ENCODE measurements at places on chromosomes 13 and 19.

DNA sequence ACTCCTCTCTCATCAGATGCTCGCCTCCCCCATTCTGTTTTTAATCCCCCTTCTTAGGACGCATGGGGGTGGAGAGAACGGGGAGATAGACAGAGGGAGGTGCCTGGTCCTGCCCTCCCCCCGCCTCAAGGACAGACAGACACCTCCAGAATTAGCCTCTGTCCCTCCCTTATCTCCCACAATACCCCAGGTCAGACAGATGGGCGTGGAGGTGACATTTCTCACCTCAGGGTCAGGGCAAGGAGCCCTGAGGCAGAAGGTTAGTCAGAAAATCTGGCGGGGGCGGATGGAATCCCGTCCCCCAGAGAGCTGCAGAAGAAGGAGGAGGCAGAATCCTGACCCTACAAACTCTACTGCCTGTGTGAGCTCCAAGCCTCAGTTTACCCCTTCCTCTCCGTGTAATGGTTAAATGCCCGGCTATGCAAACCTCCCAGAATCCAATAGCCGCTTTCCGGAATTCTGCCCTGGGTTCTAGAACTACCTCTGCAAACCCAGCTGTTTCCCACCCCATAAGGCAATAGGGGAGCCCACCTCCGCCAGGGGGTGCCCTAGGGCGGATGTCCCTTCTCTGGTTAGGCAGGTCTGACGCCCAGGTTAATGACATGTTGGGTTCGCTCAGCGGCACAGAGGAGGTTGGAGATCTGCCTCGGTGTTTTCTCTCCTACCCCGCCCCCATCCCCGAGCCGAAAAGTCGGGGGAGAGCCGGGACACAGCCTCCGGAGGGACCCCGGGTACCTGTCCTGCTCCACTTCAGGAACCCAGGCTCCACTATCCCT, 900 bp downstream of the PPP1R13L start:
- DNase-seq = no peak

DNA sequence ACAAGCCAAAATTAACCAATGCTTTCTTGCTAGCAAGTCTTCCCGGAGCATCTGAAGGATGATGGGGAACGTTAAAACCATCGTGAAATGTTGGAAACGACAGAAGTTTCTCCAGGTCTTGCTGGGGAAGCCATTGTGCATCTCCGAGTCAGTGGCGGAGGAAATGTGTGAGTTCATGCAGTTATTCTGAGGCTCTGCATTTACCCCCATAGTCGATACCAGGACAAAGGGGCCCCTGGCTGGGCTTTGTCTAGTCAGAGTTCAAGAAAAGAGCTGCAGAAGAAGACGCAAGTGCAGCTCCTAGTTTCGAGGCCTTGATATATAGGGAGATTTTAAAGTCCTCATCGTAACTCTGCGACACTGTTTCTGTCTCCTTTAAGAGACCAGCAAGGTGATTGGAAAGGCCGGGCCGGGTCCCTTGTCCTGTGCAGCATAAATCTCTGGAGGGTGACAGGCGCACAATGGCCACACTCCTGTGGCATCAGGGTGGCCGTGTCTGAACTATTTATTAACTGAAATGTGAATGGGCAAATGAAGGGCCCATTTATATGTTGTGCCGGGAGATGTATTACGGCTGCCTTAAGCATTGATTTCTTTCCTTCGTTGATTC, 172.0 kb downstream of the TEX29 start:
- DNase-seq = no peak

- no peak for DNase-seq
Measured at GRCh38 chr13:99153219-99153618, 47.4 kb upstream of the UBAC2 start.

DNA sequence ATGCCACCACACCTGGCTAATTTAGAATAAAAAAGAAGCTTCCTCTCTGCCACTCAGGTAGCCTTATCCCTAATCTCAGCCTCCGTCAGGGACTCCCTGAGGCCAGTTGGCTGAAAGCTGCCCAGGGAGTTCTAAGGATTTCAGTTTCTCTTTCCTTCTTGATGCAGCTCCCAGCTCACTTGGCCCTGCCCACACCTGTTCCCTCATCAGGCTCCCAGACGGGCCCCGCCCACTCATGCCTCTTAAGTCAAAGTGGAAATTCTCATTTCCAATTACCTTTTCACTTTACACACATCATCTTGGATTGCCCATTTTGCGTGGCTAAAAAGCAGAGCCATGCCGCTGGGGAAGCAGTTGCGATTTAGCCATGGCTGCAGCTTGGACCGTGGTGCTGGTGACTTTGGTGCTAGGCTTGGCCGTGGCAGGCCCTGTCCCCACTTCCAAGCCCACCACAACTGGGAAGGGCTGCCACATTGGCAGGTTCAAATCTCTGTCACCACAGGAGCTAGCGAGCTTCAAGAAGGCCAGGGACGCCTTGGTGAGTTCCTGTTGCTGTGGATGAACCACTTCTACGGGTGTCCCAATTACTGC, at the start of gene IFNL1:
TSS of gene IFNL1 (plus strand) at position 353 of the 591 bp plus-strand sequence. CDS start at position 368, 15 bp downstream.
- no peak for DNase-seq

DNA sequence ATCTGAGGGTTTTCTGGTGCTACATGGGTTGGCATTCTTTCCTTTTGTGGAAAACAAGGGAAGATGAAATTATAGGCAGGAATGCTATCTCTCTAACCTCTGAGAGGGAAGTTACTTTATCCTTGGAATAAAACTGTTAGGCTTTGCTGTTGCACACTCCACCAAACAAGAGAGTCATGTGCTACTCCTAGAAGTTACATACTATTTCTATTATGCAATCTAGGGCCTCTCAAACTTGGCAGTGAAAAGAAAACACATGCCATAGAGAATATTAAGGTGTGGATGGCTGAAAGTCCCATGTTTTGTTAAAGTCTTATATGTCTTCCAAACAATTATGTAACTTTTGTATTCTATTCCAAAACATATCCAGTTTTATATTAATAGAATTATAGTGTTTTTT, 367.9 kb downstream of the SLC7A1 start:
- no peak for DNase-seq

- DNase-seq = no peak
Measured at GRCh38 chr19:53549340-53549739, 11.4 kb downstream of the ZNF331 start.

DNA sequence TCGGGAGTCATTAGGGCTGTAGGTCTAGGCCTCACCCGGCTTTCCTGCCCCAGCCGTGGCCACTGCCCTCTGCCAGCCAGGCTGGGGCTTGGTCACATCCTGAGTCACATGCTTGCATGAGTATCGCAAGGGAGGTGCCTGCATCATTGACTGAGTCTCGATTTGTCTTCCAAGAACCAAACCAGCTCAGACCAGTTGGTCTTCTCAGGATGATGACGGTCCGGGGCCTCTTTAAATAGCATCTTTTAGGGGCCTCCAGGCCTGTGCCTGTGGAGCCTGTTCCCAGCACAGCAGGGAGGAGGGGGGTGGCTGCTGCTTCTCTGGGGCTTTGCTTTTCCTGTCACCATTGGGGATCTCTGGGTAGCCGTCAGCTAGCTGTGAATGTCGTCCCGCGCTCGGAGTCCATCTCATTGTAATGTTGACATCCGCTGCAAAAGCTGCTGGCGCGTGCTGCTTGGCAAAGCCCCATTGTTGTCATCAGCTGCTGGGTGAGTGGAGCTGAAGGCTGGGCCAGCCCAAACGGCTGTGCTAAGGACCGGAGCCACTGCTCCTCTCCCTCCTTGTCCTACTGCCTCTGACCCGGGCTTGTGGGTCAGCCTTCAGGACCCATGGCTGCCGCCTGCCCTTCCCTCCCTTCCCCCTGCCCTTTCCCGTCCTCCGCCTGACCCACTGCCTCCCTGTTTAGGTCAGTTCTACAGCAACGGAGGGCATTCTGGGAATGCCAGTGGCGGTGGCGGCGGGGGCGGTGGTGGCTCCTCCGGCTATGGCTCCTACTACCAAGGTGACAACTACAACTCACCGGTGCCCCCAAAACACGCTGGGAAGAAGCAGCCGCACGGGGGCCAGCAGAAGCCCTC, 14.3 kb upstream of the QTRT1 start:
- DNase-seq = no peak

DNA sequence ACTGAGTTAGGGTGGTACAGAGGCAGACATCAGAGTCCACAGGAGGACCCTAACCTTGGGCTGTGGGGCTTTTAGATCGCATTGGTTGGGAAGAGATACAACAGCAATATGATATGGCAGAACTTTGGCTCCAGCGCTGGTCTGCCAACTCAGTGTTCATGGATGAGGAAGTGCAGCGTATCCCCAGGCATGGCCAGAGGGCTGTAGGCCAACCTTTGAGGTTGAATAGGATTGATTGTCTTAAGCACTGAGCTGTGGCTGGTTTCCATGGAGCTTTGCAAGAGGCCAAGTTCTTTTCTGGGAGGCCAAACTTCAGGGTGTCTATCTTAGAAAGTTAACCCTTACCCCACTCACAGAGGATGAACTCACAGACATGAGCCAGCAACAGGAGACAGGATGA, 144.1 kb upstream of the TMTC4 start:
- DNase-seq = no peak

DNA sequence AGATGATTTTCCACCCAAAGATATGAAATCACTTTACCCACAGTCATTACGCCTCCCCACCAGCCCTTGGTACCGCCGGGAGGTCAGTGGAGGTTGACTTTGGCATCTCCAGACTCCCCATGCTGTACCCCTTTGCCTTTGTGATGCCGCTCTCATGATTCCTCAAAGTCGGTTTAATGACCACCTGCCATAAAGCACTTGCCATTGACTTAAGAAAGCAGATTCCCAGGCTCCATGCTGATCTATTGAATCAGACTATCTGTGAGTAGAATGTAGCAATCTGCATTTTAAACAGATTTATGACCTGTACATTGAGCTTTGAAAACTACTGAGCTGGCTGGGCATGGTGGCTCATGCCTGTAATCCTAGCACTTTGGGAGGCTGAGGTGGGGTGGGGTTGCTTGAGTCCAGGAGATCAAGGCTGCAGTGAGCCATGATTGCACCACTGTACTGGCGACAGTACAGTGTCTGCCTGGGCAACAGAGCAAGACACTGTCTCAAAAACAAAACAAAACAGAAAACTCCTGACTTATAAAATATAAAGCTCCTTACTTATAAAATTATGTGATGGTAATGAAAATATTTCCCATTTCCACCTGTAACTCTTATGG, 235.2 kb downstream of the KLF5 start:
- no peak for DNase-seq

- no peak for DNase-seq
Measured at GRCh38 chr19:29480507-29480906, 45.3 kb upstream of the VSTM2B start.

DNA sequence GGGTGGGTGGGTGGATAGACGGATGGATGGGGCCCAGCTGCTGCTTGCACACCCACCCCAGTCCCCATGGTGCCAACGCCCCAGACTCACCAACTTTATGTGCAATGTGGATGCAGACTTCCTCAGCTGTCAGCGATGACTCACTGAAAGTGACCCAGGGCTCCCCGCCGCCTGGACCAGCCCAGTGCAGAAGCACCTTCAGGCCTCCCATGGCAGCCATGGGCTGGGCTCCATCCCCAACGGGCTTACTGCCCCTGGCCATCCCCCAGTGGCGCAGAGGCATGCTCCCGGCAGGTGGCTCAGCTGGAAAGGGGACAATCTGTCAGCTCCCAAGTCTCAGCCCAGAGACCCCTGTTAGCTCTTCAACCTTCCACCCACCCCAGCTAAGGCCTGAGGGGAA, 2.2 kb downstream of the TYK2 start:
- no peak for DNase-seq

DNA sequence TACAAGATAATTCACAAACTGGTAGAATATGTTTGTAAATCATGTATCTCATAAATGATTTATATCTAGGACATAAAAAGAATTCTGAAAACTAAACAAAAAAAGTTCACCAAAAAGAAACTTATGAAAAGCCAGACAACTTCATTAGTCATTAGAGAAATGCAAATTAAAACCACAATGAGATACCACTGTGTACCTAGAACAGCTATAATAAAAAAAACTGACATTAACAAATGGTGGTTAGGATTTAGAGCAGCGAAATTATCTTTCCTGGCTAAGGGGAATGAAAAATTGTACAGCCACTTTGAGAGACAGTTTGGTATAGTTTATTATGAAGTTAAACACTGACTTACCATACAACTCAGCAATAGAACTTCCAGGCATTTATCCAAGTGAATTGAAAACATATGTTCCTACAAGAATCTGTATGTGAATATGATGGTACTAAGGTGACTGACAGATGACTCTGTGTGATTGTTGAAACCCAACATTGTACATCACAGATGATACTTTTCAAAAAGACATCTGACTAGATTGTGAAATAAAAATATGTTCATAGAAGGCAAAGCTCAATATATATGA, 41.8 kb downstream of the UGGT2 start:
- DNase-seq = no peak

DNA sequence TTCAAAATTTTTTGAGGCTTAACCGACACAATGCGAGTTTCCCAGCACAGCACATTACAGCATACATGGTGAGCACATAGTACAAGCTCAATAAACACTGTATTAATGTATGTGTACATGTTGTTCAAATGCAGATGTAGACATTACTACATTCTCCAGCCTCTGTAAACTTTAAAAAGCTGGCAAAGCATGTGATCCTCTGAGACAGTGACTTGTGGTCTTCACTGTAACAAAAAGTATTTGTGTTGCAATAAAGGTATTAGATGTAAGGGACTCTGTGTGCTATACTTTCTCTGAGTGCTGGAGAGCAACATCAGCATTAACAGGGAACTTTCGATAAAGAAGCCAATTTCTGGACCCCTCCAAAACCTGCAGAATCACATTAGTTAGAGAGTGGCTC, 46.4 kb upstream of the ZNF254 start:
- DNase-seq = no peak

DNA sequence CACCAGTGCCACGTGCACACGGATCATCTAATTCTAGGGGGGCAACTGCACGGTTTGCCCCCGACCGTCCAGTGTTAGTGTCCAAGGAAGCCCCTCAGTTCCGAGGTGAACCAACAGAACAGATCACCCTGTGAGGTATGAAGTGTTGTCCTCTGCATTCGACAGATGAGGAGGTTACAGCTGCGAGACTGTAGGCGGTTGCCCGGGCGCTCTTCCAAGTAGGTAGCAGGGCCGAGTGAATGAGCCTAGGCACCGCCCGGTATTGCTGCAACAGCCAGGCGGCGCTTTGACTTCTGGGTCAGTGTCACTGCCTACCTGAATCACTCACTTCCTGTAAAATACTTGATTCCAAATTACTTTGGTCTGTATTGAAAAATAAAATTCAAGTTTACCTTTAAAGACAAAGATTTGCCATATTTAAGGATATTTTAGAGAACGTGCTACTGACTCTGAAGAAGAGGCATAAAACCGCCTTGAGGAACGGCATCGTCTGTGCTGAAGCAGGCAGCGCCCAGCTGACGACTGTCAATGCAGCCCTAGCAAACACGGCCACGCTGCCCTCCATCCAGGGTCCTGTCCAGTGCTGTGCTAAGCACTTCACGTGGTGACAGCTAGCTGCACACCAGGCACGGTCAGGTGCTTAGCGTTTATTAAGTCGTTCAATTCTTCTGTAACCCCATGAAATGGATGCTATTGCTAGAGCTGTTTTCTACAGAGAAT, 19.3 kb upstream of the RASA3 start:
- DNase-seq = no peak

DNA sequence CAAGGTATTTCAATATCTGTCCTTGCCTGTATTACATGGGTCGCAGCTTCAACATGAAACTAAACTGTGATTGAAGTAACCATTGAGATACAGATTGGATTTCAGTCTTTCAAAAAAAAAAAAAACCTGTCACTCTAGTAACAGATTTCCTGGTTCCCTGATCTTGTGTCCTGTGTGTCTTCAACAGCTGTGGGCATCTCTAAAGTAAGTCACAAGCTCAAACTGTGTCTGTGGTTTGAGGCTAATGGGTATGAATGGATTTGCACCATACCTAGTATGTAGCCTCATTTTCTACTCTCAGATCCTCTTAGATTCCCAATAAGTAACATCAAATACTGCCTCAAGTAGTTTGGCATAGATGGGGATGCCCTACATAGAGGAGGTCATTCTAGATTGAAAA, 300.1 kb downstream of the COG6 start:
- DNase-seq = no peak

Measured in CMK (cell line).